ENCODE measurements at places on chromosomes 7 and 10. TPM values are rescaled to one million over a fixed set of nuclear protein-coding genes. Genes with fewer than 3 reads are reported as not detected.

- DNase-seq, result no peak
- no peaks in the 10 kb centered on the region for H3K27me3 ChIP-seq
- H3K4me3 ChIP-seq, result no peak overlapping the region
- H3K4me1 ChIP-seq, result peaks cover 15% of the 10 kb centered on the region
Observed at GRCh38 chr7:130990178-130990832, 256.3 kb upstream of the KLF14 start.

DNA sequence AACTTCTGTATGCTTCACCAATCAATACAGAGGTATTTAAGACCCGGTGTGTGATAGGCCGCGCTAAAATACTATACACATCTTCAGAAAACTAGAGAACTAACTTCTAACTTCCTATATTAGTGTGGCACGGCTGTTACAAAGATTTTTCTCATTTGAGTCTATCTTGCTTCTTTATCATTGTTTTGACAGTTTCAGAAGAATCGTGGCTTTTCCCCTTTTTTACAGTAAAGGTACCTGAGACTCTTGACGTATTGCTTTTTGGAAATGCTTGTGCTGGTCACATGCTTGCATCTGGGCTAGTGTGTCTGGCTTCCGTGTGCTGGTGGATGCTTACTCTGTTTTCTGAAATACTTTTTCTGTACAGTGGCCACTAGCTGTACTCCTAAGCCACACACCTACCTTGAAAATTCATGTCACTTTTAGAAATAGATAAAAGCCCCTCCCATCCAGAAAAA is 12.7 kb downstream of the IKZF1 start:
- no peak for DNase-seq
- no peak overlapping the region for H3K4me3 ChIP-seq

Gene COL17A1
- 8.8 TPM for polyA plus RNA-seq

- H3K27ac ChIP-seq, result no peak overlapping the region
- DNase-seq, result no peak
- peaks cover 12% of the 10 kb centered on the region for H3K4me1 ChIP-seq
- H3K4me3 ChIP-seq, result no peak overlapping the region
Observed at GRCh38 chr10:97277551-97277950, 14.9 kb downstream of the ARHGAP19 start.

DNA sequence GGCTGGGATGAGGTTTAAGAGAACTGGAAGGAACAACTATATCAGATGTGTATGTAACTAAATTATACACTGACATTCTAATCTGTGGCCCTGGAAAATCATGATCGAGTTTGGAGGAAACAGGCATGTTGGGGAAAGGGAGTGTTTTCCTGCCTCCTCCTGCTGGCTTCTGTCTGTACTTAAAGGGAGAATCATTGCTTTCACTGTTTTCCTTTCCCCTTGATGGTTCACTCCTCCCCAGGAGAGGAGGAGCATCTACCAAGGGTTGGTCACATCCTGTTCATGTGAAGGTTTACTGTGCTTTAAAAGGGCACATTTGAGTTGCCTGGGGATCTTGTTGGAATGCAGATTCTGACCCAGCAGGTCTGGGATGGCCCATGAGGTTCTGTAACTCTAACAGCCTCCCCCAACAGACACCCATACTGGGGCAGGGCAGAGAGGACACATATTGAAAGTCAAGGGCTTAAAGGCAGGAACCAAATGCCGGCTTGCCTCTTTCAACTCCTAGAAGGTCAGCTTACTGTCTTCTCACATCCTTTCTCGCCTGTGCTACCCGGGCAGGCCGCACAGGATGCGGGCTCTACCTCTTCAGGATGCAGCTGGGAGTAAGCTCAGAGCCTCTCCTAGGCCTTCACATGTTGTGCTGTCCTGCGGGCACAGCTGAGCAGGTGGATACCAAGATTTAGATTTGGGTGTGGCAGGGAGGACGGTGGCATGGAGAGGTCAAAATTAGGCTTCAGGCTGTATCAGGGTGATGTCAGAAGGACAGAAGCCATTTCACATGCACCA is 694.8 kb downstream of the KCNMA1 start:
- no peak for DNase-seq
- no peaks in the 10 kb centered on the region for H3K27me3 ChIP-seq
- H3K4me3 ChIP-seq, result no peak overlapping the region
- H3K27ac ChIP-seq, result no peak overlapping the region
- no peaks in the 10 kb centered on the region for H3K4me1 ChIP-seq

DNA sequence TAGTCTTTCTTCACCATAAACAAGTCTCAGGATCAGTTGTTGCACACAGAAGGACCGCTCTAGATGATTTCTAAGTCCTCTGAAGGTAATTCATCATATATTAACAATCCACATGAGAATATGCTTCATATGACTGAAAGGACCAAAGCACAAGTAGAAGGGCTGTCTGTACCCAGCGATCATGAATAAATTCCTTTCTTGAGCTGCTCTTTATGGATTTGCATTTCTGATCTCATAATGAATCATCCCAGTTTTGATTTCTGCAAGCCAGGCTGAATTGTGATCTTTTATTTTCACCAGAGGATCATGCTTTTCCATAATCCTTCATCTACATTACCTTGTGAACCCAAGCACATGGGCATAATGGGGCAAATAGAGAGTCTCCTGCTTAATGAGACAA is 675.6 kb downstream of the MAGI2 start:
- H3K4me1 ChIP-seq, result no peaks in the 10 kb centered on the region
- H3K27me3 ChIP-seq, result peaks cover 2% of the 10 kb centered on the region
- DNase-seq, result no peak
- no peak overlapping the region for H3K4me3 ChIP-seq
- H3K36me3 ChIP-seq, result no peaks in the 10 kb centered on the region

GRCh38 chr10:3107426-3107961 is 40.1 kb downstream of the PFKP start:
- H3K27me3 ChIP-seq, result no peaks in the 10 kb centered on the region
- DNase-seq, result no peak
- no peak overlapping the region for H3K27ac ChIP-seq
- peaks cover 21% of the 10 kb centered on the region for H3K36me3 ChIP-seq
- no peak overlapping the region for H3K4me3 ChIP-seq

Gene CALHM2
- polyA plus RNA-seq, result 8.4 TPM

GRCh38 chr10:2899246-2899951 is 167.9 kb upstream of the PFKP start:
- no peak overlapping the region for H3K27ac ChIP-seq
- DNase-seq, result no peak
- H3K4me1 ChIP-seq, result no peaks in the 10 kb centered on the region
- H3K4me3 ChIP-seq, result no peak overlapping the region
- H3K27me3 ChIP-seq, result no peaks in the 10 kb centered on the region
- H3K36me3 ChIP-seq, result no peaks in the 10 kb centered on the region

GRCh38 chr10:47233631-47234030 is 66.4 kb upstream of the GDF10 start:
- no peak overlapping the region for H3K27ac ChIP-seq
- H3K27me3 ChIP-seq, result peaks cover 3% of the 10 kb centered on the region
- H3K4me1 ChIP-seq, result no peaks in the 10 kb centered on the region
- H3K4me3 ChIP-seq, result no peak overlapping the region
- H3K36me3 ChIP-seq, result no peaks in the 10 kb centered on the region

- H3K27me3 ChIP-seq, result no peaks in the 10 kb centered on the region
- H3K36me3 ChIP-seq, result no peaks in the 10 kb centered on the region
- no peaks in the 10 kb centered on the region for H3K4me1 ChIP-seq
- no peak for DNase-seq
Observed at GRCh38 chr10:120598386-120598785, 141.4 kb downstream of the PLPP4 start.

Data from large intestine (tissue), 12 donors.